Breast epithelium (tissue), 4 donors: ENCODE measurements at places on chromosomes 7 and 10. TPM values are rescaled to one million over a fixed set of nuclear protein-coding genes. Genes with fewer than 3 reads are reported as not detected.

DNA sequence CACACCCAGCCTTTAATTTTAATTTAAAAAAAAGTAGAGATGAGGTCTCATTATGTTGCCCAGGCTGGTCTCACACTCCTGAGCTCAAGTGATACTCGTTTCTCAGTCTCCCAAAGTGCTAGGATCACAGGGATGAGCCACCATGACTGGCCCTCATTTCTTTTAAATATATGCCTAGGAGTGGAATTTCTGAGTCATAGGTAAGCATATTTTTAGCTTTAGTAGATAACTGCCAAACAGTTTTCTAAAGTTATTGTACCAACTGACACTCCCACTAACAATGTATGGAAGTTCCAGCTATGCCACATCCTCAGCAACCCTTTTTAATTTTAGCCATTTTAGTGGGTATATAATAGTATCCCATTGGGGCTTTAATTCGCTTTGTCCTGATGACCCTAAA is 13.8 kb upstream of the PPIF start:
- no peak overlapping the region for H3K4me3 ChIP-seq
- no peaks in the 10 kb centered on the region for H3K36me3 ChIP-seq
- H3K4me1 ChIP-seq = no peaks in the 10 kb centered on the region
- DNase-seq = no peak
- no peak overlapping the region for H3K27ac ChIP-seq

Gene BRI3
- 38.8 TPM for total RNA-seq

- no peaks in the 10 kb centered on the region for H3K27me3 ChIP-seq
- no peak for DNase-seq
- no peaks in the 10 kb centered on the region for H3K36me3 ChIP-seq
- no peak overlapping the region for H3K4me3 ChIP-seq
- no peak overlapping the region for H3K27ac ChIP-seq
These were observed 31.8 kb downstream of the SMURF1 start for GRCh38 chr7:99112097-99112496.

Gene CDK14
- total RNA-seq = 16.3 TPM

- no peak for DNase-seq
- no peak overlapping the region for H3K4me3 ChIP-seq
- no peaks in the 10 kb centered on the region for H3K4me1 ChIP-seq
- no peaks in the 10 kb centered on the region for H3K36me3 ChIP-seq
- no peak overlapping the region for H3K27ac ChIP-seq
- no peaks in the 10 kb centered on the region for H3K27me3 ChIP-seq
These were observed 19.6 kb downstream of the AKR1C1 start for GRCh38 chr10:4982764-4983226.

DNA sequence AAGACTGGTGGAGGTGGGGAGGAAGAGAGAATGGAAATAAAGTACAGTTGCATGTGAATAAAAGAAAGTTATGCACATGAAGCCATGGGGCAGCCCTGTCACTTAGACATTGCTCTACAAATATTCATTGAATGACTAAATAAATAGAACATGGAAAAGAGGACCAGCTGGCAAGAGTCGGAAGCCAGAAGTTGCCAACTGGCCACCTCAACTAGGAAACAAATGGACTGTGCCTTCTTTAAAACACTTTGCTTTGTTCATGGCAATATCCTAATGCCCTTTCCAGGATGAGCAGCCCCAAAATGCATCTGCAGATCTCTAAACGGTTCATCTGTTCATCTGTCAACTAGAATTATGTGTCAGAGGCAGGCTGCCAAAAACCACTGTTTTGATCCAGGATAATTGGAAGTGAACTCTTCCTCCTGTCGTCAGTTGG is 157.3 kb downstream of the NOC3L start:
- H3K4me3 ChIP-seq = no peak overlapping the region
- no peaks in the 10 kb centered on the region for H3K27me3 ChIP-seq
- H3K36me3 ChIP-seq = no peaks in the 10 kb centered on the region

GRCh38 chr7:116730097-116731022 is 58.4 kb downstream of the MET start:
- H3K27me3 ChIP-seq = no peaks in the 10 kb centered on the region
- DNase-seq = no peak
- H3K36me3 ChIP-seq = no peaks in the 10 kb centered on the region
- no peak overlapping the region for H3K4me3 ChIP-seq

GRCh38 chr7:26083113-26083512 is 68.9 kb upstream of the NFE2L3 start:
- no peaks in the 10 kb centered on the region for H3K36me3 ChIP-seq
- no peak for DNase-seq
- H3K27ac ChIP-seq = no peak overlapping the region
- H3K27me3 ChIP-seq = no peaks in the 10 kb centered on the region
- H3K4me3 ChIP-seq = no peak overlapping the region
- no peaks in the 10 kb centered on the region for H3K4me1 ChIP-seq

DNA sequence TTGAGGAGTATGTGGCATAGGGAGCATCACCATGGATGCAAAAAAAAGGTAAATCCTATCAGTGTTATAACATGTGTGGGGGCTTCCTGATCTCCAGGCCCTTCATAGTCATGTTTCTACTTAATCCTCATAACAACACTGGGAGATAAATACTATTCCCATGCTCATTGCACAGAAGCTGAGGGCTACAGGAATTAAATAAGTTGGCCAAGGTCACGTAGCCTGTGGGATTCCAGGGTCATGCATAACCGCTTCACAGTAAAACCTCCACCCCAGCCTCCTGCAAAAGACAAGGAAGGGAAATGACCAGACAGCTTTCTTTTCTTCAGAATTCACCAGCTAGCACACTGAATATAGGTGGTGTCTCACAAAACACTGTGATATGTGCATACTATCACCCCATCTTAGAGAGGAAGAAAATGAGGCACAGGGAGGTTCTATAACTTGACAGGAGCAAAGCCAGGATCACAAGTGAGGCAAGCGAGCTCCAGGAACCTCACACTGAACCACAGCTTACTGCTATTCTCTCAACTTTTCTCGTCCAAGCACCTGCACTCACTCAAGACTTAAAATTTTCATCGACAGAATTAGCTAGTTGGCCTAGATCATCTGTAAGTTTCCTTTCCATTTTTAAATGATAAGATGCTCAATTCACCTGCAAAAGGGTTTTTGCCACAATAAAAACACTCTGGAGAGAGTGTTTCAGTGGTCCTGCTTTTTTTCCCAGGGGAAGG is 13.4 kb downstream of the JAZF1 start:
- no peaks in the 10 kb centered on the region for H3K36me3 ChIP-seq
- no peaks in the 10 kb centered on the region for H3K4me1 ChIP-seq
- DNase-seq = no peak
- H3K27me3 ChIP-seq = no peaks in the 10 kb centered on the region
- no peak overlapping the region for H3K27ac ChIP-seq
- no peak overlapping the region for H3K4me3 ChIP-seq

- no peak for DNase-seq
- H3K4me1 ChIP-seq = no peaks in the 10 kb centered on the region
- no peaks in the 10 kb centered on the region for H3K36me3 ChIP-seq
These were observed 124.8 kb downstream of the CD36 start for GRCh38 chr7:80763289-80763688.

Gene CUL2
- total RNA-seq = 18.9 TPM

Gene TASOR2
- 80.5 TPM for total RNA-seq

Gene FAM25A
- total RNA-seq = not detected

Gene DYNC1I1
- total RNA-seq = 7.7 TPM

Gene LIPN
- not detected for total RNA-seq

- H3K4me1 ChIP-seq = no peaks in the 10 kb centered on the region
- peak overlapping the region; percentile 99 for H3K27ac ChIP-seq
- H3K27me3 ChIP-seq = no peaks in the 10 kb centered on the region
These were observed 1.6 kb downstream of the TCF7L2 start for GRCh38 chr10:112951359-112952281.

GRCh38 chr7:46145412-46145811 is 224.3 kb upstream of the IGFBP3 start:
- no peaks in the 10 kb centered on the region for H3K4me1 ChIP-seq
- H3K36me3 ChIP-seq = no peaks in the 10 kb centered on the region
- no peak overlapping the region for H3K27ac ChIP-seq
- DNase-seq = no peak
- no peak overlapping the region for H3K4me3 ChIP-seq

GRCh38 chr7:69732203-69732602 is 133.9 kb downstream of the AUTS2 start:
- H3K27me3 ChIP-seq = no peaks in the 10 kb centered on the region
- H3K27ac ChIP-seq = no peak overlapping the region
- H3K4me3 ChIP-seq = no peak overlapping the region
- DNase-seq = no peak
- no peaks in the 10 kb centered on the region for H3K36me3 ChIP-seq
- no peaks in the 10 kb centered on the region for H3K4me1 ChIP-seq

- H3K27me3 ChIP-seq = no peaks in the 10 kb centered on the region
- H3K4me1 ChIP-seq = no peaks in the 10 kb centered on the region
- no peak for DNase-seq
- no peak overlapping the region for H3K27ac ChIP-seq
These were observed 23.9 kb upstream of the DNAJB6 start for GRCh38 chr7:157312941-157313340.

GRCh38 chr10:9342885-9343570 is 1288.5 kb downstream of the GATA3 start:
- no peak overlapping the region for H3K27ac ChIP-seq
- H3K4me3 ChIP-seq = no peak overlapping the region
- no peaks in the 10 kb centered on the region for H3K27me3 ChIP-seq
- H3K36me3 ChIP-seq = no peaks in the 10 kb centered on the region

Gene CALML3
- 3.6 TPM for total RNA-seq

Gene GHRHR
- not detected for total RNA-seq

DNA sequence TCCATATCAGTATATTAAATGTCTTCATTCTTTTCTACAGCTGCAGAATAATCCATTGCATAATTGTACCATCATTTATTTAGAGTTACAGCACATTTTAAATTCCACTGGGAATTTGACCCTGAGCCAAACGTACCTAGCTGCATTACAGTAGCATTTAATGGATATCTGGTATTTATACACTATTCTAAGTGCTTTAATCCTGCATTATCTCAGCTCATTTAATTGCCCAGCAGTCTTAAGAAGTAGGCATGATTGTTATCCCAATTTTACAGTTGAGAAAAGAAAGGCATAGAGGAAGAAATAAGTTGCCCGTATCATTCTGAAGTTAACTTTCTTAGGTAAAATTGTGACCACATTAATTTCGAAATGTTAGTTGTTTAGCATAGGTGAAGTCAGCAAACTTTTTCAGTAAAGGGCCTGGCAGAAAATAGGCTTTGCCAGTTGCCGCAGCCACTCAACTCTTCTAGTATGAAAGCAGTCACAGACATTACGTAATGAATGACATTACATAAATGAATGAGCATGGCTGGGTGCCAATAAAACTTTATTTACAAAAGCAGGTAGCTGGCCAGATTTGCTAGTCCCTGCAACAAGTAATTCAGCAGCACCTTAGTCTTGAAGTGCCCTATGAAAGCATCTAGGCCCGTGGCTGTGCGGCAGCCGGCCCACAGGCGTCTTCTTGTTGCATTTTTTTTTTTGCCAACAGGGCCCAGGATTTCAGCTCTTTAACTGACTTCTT is 30.0 kb downstream of the GUSB start:
- H3K4me1 ChIP-seq = no peaks in the 10 kb centered on the region
- no peak overlapping the region for H3K4me3 ChIP-seq
- no peak overlapping the region for H3K27ac ChIP-seq
- no peak for DNase-seq
- H3K27me3 ChIP-seq = no peaks in the 10 kb centered on the region

Gene MYH16
- total RNA-seq = not detected

Gene PNLIPRP1
- not detected for total RNA-seq

DNA sequence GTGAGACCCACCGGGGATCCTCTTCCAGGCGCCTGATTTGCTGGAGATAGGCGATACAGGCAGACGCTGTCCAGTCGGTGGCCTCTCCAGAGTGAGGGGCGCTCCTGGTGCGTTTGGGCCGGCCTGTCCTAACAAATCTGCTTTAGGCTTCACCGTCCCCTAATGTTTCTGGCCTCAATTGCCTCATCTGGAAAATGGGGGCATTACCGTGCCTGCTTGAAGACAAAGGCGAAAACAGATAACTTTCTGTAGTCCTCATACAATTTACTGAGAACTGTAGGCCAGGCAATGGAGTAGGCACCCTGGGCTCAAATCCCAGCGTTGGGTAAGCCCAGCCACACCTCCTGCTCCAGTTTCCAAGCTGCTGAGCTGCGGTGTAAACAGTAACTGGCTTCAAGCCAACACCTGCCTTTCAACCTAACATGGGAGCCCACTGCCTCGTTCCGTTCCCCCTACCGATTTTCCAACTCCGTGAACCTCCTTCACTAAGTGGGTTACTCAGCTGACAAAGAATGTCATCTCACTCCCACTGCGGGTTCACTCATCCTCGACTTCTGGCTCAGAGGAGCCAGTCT is 589 bp upstream of the ZFAND4 start:
- H3K4me3 ChIP-seq = peak overlapping the region; percentile 76
- peak overlapping the region; percentile 90 for H3K27ac ChIP-seq
- H3K27me3 ChIP-seq = no peaks in the 10 kb centered on the region
- DNase-seq = no peak

DNA sequence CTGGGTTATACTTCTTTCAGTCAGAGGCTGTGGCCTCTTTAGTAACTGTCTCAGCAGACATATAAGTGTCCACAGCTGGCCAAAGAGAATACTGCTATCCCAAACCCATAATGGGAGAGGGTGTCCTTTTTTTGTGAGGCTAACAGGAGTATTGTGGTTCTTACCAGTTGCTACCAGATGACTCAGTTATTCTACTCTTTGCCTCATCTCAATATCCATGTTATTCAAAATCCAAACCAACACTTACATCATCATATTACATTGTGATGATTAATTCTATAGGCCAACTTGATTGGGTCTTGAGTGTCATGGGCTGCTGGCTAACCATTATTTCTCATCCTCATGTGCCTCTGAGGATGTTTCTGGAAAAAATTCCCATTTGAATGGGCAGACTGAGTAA is 120.9 kb downstream of the TMEM168 start:
- no peaks in the 10 kb centered on the region for H3K4me1 ChIP-seq
- no peaks in the 10 kb centered on the region for H3K36me3 ChIP-seq
- no peak overlapping the region for H3K27ac ChIP-seq
- no peaks in the 10 kb centered on the region for H3K27me3 ChIP-seq
- no peak overlapping the region for H3K4me3 ChIP-seq

Gene BTBD16
- total RNA-seq = not detected

- no peaks in the 10 kb centered on the region for H3K36me3 ChIP-seq
- H3K4me3 ChIP-seq = no peak overlapping the region
- H3K27ac ChIP-seq = no peak overlapping the region
- H3K4me1 ChIP-seq = no peaks in the 10 kb centered on the region
- H3K27me3 ChIP-seq = no peaks in the 10 kb centered on the region
- no peak for DNase-seq
These were observed 88.4 kb downstream of the POLR1F start for GRCh38 chr7:19620470-19620869.

DNA sequence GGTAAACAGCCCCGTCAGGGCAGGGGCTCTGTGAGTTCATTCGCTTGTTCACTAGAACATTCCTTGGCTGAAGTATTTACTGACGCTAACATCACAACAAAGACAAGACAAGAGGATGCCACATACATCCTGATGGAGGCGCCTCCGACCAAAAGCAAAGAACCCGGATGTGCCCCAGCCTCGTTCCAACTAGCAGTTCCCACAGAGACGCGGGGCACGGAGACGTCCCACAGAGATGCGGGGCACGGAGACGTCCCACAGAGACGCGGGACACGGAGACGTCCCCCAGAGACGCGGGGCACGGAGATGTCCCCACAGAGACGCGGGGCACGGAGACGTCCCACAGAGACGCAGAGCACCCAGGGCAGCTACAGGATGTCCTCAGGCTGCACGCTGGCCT is 35.4 kb upstream of the CFAP46 start:
- DNase-seq = no peak
- H3K36me3 ChIP-seq = no peaks in the 10 kb centered on the region
- no peaks in the 10 kb centered on the region for H3K4me1 ChIP-seq
- no peak overlapping the region for H3K4me3 ChIP-seq
- H3K27me3 ChIP-seq = no peaks in the 10 kb centered on the region

- no peaks in the 10 kb centered on the region for H3K27me3 ChIP-seq
- no peak for DNase-seq
- no peaks in the 10 kb centered on the region for H3K4me1 ChIP-seq
These were observed 39.2 kb downstream of the TOMM7 start for GRCh38 chr7:22783421-22783820.

Gene PRF1
- total RNA-seq = 2.2 TPM

Gene TCAF2
- total RNA-seq = 14.0 TPM
